GOT3 (cell line): ENCODE measurements at places on chromosomes 1 and 21.

DNA sequence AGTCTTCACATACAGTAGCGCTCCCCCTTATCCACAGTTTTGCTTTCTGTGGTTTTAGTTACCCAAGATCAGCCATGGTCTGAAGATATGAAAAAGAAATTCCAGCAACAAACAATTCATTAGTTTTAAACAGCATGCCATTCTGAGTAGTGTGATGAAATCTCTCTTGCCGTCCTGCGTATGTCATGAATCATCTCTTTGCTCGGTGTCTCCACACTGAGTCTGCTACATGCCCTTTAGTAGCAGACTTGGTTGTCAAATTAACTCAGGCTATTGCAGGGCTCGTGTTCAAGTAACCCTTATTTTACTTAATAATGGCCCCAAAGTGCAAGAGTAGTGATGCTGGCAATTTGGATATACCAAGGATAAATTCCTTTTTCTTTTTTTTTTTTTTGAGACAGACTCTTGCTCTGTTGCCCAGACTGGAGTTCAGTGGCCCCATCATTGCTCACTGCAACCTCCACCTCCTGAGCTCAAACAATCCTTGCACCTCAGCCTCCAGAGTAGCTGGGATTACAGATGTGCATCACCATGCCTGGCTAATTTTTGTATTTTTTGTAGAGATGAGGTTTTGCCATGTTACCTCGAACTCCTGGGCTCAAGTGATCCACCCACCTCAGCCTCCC lies 22.6 kb downstream of the PHACTR4 start:
- DNase-seq, result no peak

- DNase-seq, result no peak
Observed at GRCh38 chr1:2934642-2935081, 86.6 kb upstream of the ACTRT2 start.

- no peak for DNase-seq
Observed at GRCh38 chr21:38567335-38567969, 69.2 kb upstream of the ERG start.

- no peak for DNase-seq
Observed at GRCh38 chr1:164660412-164660772, 101.4 kb downstream of the PBX1 start.

DNA sequence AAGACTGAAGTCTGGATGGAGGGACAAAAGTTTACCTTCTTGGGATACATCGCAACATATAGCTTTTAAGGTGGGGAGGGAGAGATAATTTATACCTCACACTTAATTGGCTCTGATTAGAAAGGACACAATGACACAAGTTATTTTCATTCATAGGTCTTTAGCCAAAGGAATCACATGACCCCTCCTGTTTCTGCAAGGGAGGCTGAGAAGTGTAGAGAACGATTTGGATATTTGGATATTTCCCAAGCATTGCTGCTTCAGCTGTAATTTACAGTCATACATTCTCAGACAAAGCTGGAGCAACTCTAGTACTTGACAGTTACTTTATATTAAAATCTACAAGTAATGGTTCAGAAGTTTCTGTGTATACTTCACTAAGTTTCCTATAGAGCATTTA lies 24.2 kb downstream of the DAP3 start:
- no peak for DNase-seq

DNA sequence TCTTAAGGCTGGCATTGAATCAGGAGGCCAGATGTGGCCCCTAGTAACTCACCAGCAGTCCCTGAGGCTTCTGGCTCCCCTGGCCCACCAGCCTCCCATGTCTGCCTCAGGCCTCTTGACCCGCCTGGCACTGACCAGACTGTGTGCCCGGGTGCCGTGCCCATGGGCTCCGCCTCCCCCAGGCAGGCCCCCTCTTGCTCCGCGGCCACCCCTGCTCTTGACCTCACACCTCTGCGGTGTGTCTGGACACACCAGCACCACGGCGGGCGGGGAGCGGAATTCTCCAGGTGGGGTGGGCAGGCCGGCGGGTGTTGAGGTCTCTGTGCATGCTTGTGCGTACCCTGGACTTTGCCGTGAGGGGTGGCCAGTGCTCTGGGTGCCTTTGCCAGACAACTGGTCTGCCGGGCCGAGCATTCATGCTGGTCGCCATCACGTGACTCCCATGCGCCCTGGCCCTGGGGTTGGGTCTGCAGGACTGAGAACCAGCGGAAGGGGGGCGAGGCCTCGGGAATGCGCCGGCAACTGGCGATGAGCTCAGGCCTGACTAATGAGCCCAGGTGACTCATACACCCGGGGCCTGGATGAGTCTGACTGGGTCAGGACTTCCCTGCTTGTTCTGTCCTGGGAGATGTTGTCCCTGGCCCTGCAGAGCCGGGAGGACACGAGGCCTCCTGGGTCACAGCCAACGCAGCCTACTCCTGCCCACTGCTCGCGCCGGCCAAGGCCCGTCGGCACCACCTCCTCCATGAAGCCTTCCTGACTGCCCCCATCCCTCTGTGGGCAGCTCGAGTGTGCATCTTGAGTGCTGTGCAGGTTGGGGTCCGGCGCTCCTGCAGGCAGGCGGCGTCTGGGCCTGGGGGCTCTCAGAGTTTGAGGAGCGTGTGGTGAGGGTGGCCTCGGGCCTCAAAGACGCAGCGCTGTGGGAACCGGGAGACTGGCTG lies 22.6 kb downstream of the COL18A1 start:
- no peak for DNase-seq

GRCh38 chr1:161177112-161177935 lies at the start of gene B4GALT3:
TSS of gene B4GALT3 (minus strand) at chr1:161177507. CDS start at chr1:161176060, 1,447 bp downstream.
- DNase-seq, result peak; percentile 70

- peak; percentile 7 for DNase-seq
Observed at GRCh38 chr1:111203681-111204200, 3.3 kb upstream of the DENND2D start.
